ENCODE measurements at places on chromosomes 6 and 20. TPM values are rescaled to one million over a fixed set of nuclear protein-coding genes. Genes with fewer than 3 reads are reported as not detected.

The OR2H2 gene
- not detected for total RNA-seq

The STX16 gene
- 31.4 TPM for total RNA-seq

The THBS2 gene
- total RNA-seq, result 6.5 TPM

The MED23 gene
- total RNA-seq, result 53.8 TPM

The SLC35D3 gene
- total RNA-seq, result 0.82 TPM

DNA sequence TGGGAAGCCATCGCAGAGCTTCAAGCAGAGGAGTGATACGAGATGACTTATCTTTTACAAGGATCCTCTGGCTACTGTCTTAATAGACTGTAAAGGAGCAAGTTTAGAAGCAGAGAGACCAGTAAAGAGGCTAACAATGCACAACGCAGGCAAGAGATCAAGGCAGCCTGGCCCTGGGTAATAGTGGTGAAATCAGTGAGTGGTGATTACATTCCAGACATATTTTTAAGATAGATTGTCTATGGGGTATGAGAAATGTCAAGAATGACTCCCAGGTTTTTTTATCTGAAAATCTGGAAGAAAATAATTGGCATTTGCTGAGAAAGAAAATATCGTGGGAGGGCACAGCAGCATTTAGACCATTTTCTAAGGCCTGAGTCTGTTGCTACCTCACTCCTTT lies 213.6 kb upstream of the HTR1E start:
- no peak for DNase-seq

DNA sequence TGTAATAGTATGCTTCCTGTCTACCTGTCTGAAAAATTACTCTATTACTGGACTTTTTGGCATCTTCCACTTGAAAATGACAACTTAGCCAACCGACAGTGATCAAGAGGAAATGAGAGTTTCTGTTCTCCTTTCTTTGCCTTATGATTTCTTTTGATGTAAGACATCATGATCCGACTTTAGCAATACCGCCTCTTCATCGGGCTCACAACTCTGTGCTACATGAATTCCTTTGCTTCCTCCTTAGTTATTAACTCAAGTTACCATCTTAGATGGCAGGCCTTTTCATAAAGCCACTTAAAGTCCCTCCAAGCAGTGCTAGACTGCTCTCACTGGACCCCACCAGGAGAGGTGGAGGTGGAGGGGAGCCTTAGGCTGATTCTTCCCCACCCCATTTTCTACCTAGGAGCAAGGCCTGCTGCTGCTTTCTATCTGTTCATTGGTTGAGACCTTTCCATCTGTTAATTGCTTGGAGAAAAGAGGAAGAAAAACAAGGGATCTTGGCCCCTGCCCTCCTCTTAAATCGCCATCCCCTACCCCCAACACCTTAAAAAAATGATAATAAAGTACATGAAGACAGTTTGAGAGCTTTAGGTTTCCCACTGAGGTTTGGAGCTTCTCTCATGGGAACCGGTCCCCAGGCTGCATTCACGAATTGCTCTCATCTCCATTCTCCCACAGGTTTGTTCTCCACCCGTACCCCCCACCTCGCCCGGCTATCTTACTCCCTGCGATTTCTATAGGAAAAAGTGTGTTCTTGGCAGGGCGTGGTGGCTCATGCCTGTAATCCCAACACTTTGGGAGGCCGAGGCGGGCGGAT lies 21.6 kb upstream of the MCM3 start:
- DNase-seq, result no peak

DNA sequence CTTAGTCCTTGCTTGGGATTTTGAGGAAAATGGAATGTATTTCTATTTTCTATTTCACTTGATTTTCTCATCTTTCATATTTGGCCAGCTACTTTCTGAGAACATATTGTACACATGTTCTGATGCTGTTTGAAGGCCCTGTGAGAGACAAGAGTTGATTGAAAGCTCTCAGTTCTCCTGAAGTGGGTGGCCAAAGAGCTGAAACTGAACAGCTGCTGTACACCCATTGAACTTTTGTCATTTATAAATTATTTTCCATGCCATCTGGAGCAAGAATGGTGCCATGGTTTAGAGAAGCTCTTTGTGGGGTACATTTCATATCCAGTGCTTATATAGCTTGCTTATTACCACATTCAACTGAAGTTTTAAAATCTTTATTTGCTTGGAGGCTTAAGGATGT lies 298.3 kb downstream of the PRL start:
- DNase-seq, result no peak

DNA sequence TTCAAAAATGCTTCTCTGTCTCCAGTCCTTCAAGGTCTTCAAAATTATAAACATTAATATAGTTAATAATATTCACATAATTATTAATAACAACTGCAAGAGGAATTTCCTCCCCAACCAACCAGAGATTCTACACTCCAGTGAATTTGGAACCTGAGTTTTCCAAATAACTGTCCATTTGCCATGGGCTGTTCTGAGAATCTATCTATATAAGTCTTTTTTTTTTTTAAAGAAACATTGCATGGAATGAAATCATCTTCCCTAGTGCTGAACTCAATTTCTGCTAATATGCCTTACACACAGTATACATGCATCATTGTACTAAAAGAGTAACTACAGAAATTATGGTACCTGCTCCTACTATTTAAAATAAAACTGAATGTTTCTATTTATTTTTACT lies 113.9 kb downstream of the SLC22A3 start:
- no peak for DNase-seq

- no peak for DNase-seq
These were observed 205.4 kb downstream of the TPBG start for GRCh38 chr6:82569022-82569421.

DNA sequence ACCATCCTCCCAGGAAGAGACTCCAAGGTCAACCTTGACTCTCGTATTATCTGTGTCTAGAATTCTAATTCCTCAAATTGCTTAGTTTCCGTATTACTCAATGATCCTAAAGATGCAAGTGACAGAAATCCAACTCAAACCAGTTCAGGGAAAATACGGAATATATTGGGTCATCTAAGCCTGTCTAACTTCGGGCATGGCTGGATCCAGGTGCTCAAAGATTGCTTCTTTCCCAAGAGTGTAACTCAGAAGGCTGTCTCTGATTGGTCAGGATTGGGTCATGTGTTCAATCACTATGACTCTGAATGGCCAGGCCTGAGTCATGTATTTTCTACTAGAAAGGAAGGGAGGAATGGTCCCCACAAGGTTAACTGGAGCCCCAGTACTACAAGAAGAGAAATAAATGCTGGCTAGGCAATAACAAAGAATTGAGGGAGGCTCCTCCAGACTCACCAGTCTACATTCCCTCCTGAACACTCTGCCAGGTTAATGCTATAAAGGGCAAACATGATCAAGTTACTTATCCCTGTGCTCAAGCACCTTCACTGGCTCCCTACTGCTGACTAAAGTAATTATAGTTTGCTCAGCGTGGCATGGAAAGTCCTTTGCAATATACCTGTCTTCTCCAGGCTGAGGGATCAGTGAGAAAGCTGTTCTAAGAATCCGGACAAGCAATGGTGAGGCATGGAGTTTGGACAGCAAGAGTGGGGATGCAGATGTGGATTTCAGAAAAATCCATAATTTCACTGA lies 15.4 kb upstream of the PREX1 start:
- DNase-seq, result no peak

DNA sequence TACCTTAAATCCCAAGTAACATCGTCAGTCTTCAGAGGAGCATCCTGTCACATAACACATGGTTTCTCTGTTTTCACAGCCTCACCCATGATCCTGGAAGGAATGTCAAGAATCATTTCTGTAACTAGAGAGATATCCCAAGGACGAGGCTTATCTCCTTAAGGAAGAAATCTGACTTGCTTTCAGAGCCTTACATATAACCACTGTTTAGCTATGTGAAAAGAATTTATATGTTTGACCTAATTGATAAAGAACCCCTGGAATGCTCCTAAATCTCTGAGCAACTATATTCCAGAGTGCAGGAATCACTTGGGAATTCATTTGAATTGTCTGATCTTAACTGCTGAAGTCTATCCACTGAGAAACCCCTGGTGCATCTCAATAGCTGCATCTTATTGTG lies 243.1 kb downstream of the ALDH8A1 start:
- DNase-seq, result no peak

GRCh38 chr6:334536-335510 lies 42.5 kb downstream of the DUSP22 start:
- DNase-seq, result no peak

DNA sequence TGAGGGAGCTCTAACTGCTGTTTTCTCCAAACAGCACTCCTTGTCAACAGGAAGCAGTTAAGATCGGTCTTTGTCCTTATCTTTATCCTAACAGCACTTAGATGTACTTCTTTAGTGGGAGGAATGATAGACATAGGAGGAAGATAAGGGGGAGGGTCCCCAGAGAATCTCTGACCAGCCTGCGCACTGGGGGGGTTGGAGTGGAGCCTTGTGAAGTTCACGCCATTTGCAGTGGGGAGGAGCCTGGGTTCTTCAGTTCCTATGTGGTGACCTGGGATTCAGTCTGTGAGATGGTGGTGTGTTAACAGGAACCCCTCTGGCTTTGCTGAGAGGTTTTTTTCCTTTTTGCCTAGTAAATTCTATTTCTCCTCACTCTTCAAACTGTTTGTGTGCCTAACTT lies 18.1 kb upstream of the ASCC3 start:
- DNase-seq, result no peak

DNA sequence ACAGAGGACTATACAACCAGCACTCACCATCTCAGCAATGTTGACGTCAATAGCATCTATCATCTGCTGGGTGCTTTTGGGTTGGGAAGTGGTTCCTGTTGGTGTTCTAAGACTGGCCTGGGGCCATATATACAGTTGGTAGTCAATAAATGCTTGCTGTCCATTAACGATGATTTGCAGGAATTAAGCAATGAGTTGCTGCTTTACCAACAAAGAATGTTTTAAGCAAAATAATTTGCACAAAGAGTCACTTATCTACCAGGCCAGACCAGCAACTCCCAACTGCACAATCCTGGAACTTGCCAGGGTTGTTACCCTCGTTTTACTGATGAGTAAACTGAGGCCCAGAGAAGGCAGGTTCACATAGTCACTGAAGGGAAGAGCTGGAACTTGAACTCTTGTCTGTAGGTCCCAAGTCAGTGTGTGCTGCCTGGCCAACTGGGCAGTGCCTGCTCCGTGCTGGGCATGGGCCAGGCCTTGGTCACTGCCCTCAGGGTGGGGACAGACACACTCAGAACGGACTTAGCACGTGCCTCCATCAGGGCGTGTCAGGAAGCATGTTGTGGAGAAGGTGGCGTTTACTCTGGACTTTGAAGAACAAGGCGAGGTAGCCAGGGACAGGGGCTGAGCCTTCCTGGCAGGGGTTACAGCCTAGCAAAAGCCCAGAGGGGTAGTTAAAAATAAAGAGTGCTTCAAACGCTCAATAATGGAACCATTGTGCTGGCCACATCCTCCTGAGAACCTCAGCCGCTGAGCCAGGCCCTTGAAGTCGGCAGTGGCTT lies 2.5 kb upstream of the SRC start:
- no peak for DNase-seq

- DNase-seq, result no peak
These were observed 257.4 kb downstream of the PLCB1 start for GRCh38 chr20:8389381-8390036.

DNA sequence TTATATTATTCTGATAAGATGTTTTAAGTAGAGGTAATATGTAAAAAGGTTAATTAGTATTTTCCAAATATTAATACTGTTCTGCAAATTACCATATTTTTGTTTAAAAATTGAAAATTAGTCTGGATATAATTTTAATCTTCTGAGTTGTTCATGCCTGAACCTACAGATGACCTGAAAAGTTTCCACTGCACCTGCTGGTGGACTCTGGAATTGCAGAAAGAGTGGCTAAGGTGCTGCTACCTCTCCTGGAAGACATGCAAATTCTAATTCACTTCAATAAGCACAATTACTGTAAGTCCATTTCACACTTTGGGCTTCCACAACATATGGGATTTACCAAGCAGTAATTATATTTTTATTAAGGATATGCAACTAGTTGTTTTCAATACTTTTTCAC lies 77.7 kb upstream of the OLIG3 start:
- no peak for DNase-seq

DNA sequence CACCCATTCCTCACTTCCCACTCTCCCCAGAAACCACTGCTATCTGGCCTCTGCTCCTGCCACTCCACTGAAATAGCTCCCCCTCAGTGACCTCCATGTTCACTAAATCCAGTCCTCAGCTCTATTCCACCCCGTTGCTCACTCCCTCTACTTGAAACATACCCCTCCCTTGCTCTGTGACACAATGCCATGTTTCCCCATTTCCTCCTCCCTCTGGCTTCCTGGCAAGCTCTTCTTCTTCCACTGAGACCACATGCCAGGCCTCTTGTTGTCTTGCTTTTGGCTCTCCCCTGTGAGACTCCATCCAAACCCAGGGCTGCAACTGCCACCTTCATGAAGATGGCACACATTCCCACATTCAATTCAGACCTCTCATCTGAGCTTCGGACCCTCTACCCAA lies 13.9 kb downstream of the TMEM151B start:
- no peak for DNase-seq

DNA sequence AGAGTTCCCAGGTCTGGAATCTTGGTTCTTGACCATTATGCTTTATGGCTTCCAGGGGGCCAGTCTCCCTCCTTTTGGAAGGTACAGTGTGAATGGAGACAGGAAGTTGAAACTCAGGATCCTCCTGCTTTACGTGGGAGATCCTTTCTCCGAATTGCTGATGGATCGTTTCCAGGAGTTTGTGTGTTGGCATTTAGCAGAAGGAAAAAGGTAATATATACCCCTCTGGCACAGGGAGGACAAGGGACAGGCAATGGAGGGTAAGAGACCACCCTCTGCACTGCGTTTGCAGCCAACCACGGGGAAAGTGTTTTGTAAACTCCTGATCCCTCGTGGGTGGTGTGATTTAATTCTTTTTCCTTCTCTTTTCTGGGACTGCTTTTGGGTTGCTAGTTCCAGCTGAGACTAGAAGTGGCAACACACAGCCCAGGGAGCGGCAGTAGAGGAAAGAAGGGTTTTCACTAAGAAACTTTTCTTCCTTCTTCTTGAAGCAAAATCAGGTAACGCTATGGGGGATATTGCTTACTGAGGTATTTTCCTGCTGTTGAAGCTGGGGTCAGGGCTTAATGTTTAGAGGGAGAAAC lies 257.6 kb upstream of the SUPT3H start:
- no peak for DNase-seq

GRCh38 chr6:153595903-153596302 lies 443.1 kb upstream of the OPRM1 start:
- no peak for DNase-seq

DNA sequence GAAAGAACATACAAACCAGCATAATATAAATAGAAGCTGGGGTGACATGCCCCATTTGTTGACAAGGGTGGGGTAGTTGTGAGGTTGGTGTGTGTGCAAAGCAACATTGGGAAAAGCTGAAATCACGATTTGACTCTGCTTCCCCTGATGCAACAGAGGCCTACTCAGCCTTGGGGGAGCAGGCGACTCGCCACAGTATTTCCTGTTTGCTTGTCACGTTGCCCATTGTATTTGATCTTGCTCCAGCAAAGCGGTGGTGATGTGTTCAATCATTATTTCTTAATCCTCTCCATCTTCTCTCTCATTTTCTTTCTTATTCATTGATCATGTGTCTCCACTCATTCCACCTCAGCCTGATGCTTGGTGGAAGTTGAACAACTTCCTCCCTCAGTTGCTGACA lies 165.8 kb upstream of the CITED2 start:
- no peak for DNase-seq

GRCh38 chr6:92748131-92748530 lies 671.2 kb downstream of the EPHA7 start:
- no peak for DNase-seq

Data from frontal cortex (tissue), 4 donors.